ENCODE measurements at places on chromosomes 6 and 20.

GRCh38 chr6:134689177-134689576, 260.7 kb downstream of the ALDH8A1 start:
- no peak for DNase-seq

DNA sequence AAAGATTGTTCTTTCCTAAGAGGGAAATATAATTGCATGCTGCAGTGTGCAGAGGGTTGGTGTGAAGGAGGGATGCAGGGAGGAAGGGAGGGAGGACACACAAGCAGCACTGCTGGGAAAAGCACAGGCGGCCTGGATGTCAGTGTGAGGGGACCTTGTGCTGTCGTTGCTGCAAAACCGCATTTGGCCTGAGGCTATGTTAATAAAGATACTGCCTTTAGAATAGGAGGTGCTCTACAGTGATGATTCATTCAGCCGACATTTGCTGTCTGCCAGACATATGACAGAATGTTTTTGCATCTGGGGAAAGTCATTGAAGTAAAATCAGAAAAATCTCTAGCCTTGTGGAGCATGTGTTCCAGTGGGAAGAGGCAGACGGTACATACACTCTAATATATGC, 50.5 kb upstream of the TRIM26 start:
- no peak for DNase-seq

DNA sequence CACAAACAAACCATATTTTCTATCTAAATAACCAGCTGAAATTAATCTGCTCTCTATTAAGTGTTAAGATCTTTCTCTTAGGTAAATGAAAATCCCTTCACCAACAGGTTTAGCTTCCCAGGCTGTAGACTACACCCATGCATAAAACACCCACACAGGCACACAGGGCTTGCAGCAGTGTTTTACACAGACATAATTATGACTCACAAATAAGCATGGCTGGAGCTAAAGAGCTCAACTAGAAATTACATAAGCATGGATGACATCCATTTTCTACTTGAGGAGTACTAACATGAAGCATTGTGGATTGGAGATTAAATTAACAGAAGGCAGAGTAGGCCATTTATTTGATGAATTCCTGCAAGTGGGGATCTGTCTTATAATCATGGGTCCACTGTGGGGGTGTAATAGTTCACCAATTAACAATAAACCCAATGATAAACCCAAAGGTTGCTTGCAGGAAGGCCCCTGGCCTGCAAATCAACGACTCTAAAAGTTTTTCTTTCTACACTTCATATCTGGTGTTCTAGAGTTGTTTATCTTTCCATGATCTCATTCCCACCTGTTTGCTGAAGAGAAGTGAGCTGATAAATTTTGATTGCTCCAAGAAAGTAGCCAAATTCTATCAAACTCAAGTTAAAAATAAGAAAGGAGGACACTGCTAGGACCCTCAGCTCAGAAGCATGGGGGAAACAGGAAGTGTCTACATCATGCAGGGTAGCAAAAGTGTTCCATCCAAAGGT, 33.8 kb upstream of the E2F3 start:
- peak; percentile 56 for DNase-seq

GRCh38 chr6:67815623-67816022, 819.5 kb upstream of the ADGRB3 start:
- no peak for DNase-seq

DNA sequence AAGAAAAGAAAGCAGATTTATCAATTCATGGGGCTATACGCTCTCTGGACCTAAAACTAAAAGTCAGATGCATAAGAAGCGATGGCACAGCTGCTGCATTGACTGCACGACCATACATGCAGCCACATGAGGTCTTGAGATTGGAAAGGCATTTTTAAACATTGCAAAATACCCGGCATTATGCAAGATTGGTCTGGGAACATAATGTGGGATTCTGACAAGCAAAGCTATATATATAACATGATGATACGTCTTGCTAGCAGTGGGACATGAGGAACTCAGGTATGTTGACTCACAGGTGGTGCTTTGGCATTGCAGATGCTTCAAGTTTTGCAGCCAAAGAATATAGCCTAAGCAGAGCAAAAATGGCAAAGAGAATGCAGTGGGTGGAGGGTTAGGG, 55.1 kb downstream of the SAMD3 start:
- DNase-seq = no peak

- peak; percentile 2 for DNase-seq
Observed at GRCh38 chr6:40328386-40328985, 258.7 kb downstream of the LRFN2 start.

- DNase-seq = no peak
Observed at GRCh38 chr6:10487668-10488327, 33.4 kb upstream of the GCNT2 start.

- peak; percentile 27 for DNase-seq
Observed at GRCh38 chr20:32017711-32018251, 7.5 kb downstream of the CCM2L start.
